Trophoblast cell (in vitro differentiated cells and primary cell): ENCODE measurements at places on chromosomes 2 and 18.

DNA sequence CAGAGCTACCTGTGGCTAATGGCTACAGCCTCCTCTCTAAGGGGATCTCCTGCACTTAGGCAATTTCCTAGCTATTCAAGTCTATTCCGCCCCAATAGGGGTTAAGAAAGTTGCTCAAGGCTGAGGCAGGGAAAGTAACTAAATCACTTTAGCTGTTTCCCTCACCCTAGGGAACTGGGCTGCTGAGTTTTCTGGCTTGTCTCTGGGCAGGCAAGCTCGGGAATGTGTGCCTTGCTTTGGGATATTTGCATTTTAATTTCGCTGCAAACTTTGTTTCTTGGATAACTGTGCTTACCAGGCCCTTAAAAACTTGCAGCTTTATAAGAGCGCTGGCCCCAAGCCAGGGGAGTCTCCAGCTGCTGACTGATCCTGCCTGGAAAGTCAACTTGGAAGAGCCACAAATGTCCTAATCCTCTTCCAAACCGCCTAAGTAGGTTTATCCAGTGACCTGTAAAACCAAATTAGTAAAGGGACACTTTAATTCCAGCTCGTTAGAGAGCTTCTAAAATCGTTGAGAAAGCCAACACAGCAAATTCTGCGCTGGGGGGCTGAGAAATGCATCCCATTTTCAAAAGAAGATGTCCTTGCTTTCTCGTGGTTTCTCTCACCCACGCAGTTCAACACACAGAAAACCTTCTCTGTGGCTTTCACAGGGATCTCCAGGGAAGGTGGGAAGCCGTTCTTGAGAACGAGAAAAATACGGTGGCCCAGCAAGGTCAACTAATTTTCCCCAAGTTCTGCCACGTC is 59.5 kb upstream of the SP3 start:
- H3K4me3 ChIP-seq = no peak overlapping the region
- DNase-seq = no peak
- H3K4me1 ChIP-seq = peaks cover 25% of the 10 kb centered on the region
- H3K27me3 ChIP-seq = no peaks in the 10 kb centered on the region

- H3K4me3 ChIP-seq = no peak overlapping the region
- H3K36me3 ChIP-seq = no peaks in the 10 kb centered on the region
- H3K4me1 ChIP-seq = peaks cover 5% of the 10 kb centered on the region
- H3K27me3 ChIP-seq = no peaks in the 10 kb centered on the region
- H3K27ac ChIP-seq = no peak overlapping the region
These were observed 116.2 kb downstream of the ADCYAP1 start for GRCh38 chr18:1020731-1021344.

- no peaks in the 10 kb centered on the region for H3K36me3 ChIP-seq
- no peak overlapping the region for H3K4me3 ChIP-seq
- DNase-seq = peak; percentile 32
- H3K27me3 ChIP-seq = no peaks in the 10 kb centered on the region
- no peaks in the 10 kb centered on the region for H3K4me1 ChIP-seq
- no peak overlapping the region for H3K27ac ChIP-seq
These were observed 187.0 kb upstream of the CYRIA start for GRCh38 chr2:16852651-16853050.

DNA sequence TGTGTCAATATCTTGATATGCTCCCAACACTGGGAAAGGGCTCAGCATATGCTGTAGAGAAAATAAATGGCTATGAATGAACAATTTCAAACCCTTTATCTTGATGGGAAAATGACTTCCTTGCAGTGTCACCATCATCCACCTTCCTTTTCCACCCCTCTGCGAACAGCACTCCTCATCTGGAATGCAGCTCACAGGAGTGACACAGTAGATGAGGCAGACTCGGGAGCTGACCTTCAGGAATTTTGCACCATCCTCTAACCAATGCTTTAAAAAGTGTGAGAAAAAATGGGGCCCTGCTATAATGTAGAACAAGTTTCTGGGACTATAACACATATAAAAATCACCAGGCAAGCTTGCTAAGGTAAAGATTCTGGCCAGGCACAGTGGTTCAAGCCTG is 41.3 kb upstream of the YPEL5 start:
- H3K36me3 ChIP-seq = no peaks in the 10 kb centered on the region
- no peak overlapping the region for H3K27ac ChIP-seq
- DNase-seq = no peak
- H3K27me3 ChIP-seq = no peaks in the 10 kb centered on the region

DNA sequence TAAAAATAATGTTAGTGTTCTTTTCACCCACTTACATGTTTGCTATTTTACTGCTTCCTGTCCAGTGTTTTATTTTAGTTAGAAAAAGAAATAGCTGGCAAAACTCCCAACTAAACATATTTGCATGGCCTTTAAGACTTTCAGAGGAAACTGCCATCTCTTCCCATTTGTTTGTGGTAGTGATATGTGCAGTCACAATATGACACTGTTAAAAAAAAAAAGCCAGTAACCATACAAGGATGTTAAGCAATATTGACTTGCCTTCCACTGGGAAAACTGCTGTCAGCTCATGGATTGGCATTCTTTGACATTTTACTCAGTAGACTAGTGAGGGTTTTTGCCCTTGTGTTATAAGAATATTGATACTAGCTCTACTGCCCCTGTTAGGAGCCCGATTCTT is 29.1 kb downstream of the XIRP2 start:
- no peaks in the 10 kb centered on the region for H3K36me3 ChIP-seq
- no peak for DNase-seq
- H3K4me3 ChIP-seq = no peak overlapping the region
- no peak overlapping the region for H3K27ac ChIP-seq
- no peaks in the 10 kb centered on the region for H3K27me3 ChIP-seq

- no peak overlapping the region for H3K4me3 ChIP-seq
- peaks cover 2% of the 10 kb centered on the region for H3K36me3 ChIP-seq
- peaks cover 30% of the 10 kb centered on the region for H3K4me1 ChIP-seq
These were observed 38.9 kb downstream of the SETBP1 start for GRCh38 chr18:44719519-44720060.

DNA sequence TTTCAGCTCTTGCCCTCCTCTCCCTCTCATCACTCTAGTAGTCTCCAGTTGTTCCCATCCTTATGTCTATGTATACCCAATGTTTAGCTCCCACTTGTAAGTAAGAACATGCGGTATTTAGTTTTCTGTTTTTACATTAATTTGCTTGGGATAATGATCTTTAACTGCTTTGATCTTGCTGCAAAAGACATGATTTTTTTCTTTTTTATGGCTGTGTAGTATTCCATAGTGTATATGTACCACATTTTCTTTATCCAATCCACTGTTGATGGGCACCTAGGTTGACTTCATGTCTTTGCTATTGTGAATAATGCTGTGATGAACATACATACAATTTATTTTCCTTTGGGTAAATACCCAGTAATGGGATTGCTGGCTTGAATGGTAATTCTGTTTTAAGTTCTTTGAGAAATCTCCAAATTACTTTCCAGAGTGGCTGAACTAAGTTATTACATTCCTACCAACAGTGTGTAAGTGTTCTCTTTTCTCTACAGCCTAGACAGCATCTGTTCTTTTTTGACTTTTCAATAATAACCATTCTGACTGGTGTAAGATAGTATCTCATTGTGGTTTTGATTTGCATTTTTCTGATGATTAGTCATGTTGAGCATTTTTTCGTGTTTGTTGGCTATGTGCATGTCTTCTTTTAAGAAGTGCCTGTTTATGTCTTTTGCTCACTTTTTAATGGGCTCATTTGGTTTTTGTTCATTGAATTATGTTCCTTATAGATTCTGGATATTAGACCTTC is 179.6 kb upstream of the SLC39A10 start:
- H3K4me3 ChIP-seq = no peak overlapping the region
- no peaks in the 10 kb centered on the region for H3K36me3 ChIP-seq
- peak overlapping the region; percentile 83 for H3K27ac ChIP-seq
- DNase-seq = peak; percentile 71
- H3K4me1 ChIP-seq = peaks cover 4% of the 10 kb centered on the region
- no peaks in the 10 kb centered on the region for H3K27me3 ChIP-seq

DNA sequence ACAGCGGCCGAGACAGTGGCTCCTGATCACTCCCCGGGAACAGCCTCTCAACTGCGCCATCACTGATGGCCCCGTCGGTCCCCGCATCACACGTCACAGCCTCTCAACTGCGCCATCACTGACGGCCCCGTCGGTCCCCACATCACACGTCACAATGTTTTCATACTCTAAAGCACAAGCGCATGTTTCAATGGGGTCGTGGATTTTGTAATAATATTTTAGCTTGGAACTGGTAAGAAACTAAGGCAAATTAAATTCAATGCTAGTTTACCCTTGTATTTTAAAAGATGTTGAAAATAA is 44.2 kb upstream of the CTDP1 start:
- no peaks in the 10 kb centered on the region for H3K4me1 ChIP-seq
- H3K27me3 ChIP-seq = peaks cover 18% of the 10 kb centered on the region
- H3K4me3 ChIP-seq = no peak overlapping the region
- H3K27ac ChIP-seq = no peak overlapping the region
- no peak for DNase-seq
- no peaks in the 10 kb centered on the region for H3K36me3 ChIP-seq

GRCh38 chr2:64276417-64277095 is 132.3 kb upstream of the PELI1 start:
- DNase-seq = peak; percentile 81
- H3K4me3 ChIP-seq = no peak overlapping the region
- H3K27me3 ChIP-seq = no peaks in the 10 kb centered on the region
- H3K4me1 ChIP-seq = peaks cover 37% of the 10 kb centered on the region
- peak overlapping the region; percentile 78 for H3K27ac ChIP-seq

DNA sequence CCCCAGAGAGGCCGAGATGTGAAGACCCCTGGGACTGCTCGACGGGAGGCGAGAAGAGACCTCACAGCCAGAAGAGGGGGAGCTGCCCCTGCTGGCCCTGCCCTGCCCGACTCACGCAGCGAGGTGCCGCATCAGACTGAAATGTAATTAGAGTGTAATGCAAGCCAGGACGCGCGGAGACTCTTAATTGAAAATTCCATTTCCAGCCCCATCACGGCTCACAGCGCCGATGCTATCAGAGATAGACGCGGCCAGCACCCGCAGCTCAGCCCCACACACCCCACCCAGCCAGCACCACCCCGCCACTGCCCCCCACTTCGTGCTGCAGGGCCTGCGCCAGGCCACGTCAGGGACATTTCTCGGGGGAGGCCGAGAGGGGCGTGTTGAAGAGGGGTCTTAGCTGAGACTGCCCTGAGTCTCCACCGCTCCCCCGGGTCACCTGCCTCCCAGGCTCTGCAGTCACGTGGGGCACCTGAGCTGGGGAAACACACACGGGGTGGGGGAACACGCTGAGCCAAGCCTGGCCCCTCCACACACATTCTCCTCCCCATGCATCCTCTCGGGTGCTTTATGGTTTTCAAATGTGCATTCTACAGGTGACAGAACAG is 78.1 kb downstream of the TEX51 start:
- no peaks in the 10 kb centered on the region for H3K4me1 ChIP-seq
- DNase-seq = no peak
- H3K27me3 ChIP-seq = no peaks in the 10 kb centered on the region
- no peaks in the 10 kb centered on the region for H3K36me3 ChIP-seq

DNA sequence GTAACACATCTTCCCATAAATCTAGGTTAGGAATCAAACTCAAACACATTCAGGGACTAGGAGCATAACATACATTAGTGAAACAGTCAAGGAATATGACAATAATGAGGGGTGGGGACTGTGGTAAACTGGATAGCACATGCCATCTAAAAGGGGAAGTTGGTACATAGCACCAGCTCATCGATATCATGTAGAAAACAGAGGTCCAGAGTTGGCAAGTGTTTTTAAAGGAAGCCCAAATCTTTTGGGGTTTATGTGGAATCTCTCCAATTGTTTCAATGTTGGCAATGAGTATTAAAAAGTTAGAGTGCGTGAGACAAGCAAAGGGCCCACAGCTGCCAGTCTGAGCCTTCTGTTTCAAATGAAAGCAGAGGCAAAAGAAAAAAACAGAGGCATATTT is 24.4 kb downstream of the KLF7 start:
- H3K36me3 ChIP-seq = no peaks in the 10 kb centered on the region
- H3K4me3 ChIP-seq = no peak overlapping the region
- peaks cover 4% of the 10 kb centered on the region for H3K4me1 ChIP-seq
- H3K27ac ChIP-seq = no peak overlapping the region

DNA sequence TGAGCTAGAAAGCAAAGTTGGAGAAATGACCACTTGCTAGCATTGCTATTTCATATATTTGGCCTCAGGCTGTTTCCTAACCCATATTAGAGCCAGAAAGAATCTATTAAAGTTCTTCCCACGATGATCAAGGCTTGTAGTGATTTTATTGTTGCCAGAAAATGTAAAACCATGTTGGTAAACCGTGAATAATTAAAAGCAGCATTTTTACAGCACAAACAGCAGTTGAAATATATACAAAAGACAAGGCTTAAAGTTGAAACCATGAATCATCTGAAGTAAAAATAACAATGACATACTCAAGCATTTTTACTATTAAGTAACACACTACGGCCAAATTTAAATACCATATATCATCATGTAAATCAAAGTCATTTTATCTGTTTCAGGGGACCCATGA is 27.7 kb upstream of the DSC3 start:
- peak; percentile 50 for DNase-seq
- peaks cover 35% of the 10 kb centered on the region for H3K36me3 ChIP-seq
- H3K4me3 ChIP-seq = no peak overlapping the region
- H3K4me1 ChIP-seq = no peaks in the 10 kb centered on the region

- no peaks in the 10 kb centered on the region for H3K4me1 ChIP-seq
- H3K4me3 ChIP-seq = peak overlapping the region; percentile 86
- H3K27me3 ChIP-seq = no peaks in the 10 kb centered on the region
- H3K36me3 ChIP-seq = no peaks in the 10 kb centered on the region
- DNase-seq = peak; percentile 36
These were observed 327 bp downstream of the LTBP1 start for GRCh38 chr2:32947076-32947483.

DNA sequence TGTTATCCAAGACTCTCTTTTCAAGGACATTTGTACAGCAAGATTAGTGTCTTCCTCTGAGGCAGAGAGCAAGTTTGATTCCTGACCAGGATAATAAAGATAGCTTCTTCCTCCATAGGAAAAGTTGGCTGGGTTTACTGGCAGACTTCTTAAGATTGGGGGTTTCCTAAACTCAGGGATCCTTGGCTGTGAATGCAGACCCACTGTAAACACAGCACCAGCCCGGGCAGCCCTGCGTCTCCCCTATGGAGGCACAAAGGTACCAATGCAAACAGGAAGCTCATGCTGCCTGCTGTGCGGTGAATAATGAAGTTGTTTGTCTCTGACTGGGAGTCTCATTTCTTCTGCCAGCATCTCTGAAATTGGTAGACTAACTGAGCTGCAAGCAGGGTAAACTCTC is 96.2 kb upstream of the ARHGAP28 start:
- no peak for DNase-seq
- H3K4me3 ChIP-seq = no peak overlapping the region
- no peak overlapping the region for H3K27ac ChIP-seq
- H3K36me3 ChIP-seq = no peaks in the 10 kb centered on the region
- no peaks in the 10 kb centered on the region for H3K4me1 ChIP-seq
- H3K27me3 ChIP-seq = no peaks in the 10 kb centered on the region

- H3K4me1 ChIP-seq = no peaks in the 10 kb centered on the region
- no peaks in the 10 kb centered on the region for H3K27me3 ChIP-seq
- no peaks in the 10 kb centered on the region for H3K36me3 ChIP-seq
- no peak overlapping the region for H3K27ac ChIP-seq
- H3K4me3 ChIP-seq = no peak overlapping the region
- DNase-seq = peak; percentile 3
These were observed 36.1 kb downstream of the MROH2A start for GRCh38 chr2:233814056-233814835.
